ENCODE measurements at places on chromosomes 7 and 10. TPM values are rescaled to one million over a fixed set of nuclear protein-coding genes. Genes with fewer than 3 reads are reported as not detected.
A peak's percentile ranks its signal among the peaks of the same experiment; 100 is the strongest.

DNA sequence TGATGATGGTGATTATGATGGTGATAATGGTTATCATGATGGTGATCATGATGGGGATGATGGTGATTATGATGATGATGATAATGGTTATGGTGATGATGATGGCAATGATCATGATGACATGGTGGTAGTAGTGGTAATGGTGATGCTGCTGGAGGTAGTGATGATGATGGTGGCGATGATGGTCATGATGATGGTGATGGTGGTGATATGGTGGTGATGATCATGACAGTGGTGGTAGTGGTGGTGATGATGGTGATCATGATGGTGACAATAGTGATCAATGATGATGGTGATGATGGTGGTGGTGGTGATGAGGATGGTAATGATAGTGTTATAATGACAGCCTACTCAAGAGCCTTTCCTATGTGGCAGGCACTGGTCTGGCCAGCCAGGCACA is 31.8 kb upstream of the DPYSL4 start:
- H3K4me1 ChIP-seq: peaks cover 15% of the 10 kb centered on the region
- H3K36me3 ChIP-seq: no peaks in the 10 kb centered on the region
- H3K27ac ChIP-seq: no peak overlapping the region
- no peak overlapping the region for H3K4me3 ChIP-seq

DNA sequence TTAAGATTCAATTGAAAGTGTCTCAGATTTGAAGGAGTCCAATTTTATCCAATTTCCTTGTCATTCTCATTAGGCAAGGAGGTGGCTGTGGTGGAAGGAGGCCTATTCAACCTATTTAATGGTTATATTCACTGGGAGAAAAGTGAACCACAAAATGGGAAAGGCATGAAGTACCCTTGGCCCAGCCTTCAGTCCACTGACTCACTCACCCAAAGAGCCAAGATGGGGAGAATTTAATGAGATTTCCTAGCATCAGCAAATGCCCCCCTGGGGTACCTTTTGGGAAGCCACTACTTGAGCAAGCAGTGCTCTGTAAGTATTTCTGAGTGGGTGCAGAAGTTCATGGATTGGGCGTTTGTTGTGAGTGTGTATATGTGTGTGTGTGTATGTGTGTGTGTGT is 144.1 kb downstream of the NRP1 start:
- H3K4me1 ChIP-seq: no peaks in the 10 kb centered on the region
- H3K27me3 ChIP-seq: peaks cover 17% of the 10 kb centered on the region
- no peak overlapping the region for H3K4me3 ChIP-seq
- no peaks in the 10 kb centered on the region for H3K36me3 ChIP-seq
- no peak overlapping the region for H3K27ac ChIP-seq

GRCh38 chr7:94434042-94434441 is 39.3 kb downstream of the COL1A2 start:
- H3K27ac ChIP-seq: no peak overlapping the region
- no peaks in the 10 kb centered on the region for H3K4me1 ChIP-seq
- no peak for DNase-seq
- no peaks in the 10 kb centered on the region for H3K36me3 ChIP-seq
- peaks cover 15% of the 10 kb centered on the region for H3K27me3 ChIP-seq

DNA sequence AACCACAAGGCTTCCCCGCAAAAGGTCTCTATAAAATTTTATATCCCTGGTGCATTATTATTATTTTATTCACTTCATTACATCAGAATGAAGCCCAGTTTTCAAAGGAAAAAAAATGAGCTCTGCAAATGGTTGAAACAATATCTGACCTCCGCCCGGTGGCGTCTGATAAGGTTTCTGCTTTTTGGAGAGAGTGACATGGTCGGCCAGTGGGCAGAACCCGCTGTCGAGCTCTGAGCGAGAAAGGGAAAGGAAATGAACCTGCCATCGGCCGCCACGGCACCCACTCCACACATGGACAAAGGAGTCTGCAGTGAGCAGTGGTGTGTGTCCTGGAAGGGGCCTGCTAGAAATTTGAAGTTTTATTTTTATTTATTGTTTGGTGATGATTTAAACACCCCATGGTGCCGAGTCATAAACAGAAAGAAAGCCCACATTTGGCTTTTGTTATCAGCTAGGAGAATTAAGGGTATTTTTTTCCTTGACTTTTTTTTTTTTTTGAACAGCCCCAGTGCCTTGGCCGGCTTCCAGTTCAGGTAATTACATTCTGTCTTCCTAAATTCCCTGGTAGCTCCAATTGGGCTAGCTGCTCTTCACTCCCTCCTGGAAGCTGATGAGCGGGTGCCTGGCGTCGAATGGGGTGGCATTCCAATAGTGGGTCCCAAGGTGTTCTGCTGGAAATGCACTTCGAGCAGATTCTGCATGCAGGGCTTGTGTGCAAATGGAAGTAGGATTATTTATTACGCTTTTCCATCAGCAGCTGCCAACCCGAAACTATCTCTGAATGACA is 149.4 kb upstream of the MKI67 start:
- no peak overlapping the region for H3K27ac ChIP-seq
- DNase-seq: peak; percentile 31
- peaks cover 10% of the 10 kb centered on the region for H3K4me1 ChIP-seq
- H3K4me3 ChIP-seq: peak overlapping the region; percentile 38
- H3K36me3 ChIP-seq: no peaks in the 10 kb centered on the region

DNA sequence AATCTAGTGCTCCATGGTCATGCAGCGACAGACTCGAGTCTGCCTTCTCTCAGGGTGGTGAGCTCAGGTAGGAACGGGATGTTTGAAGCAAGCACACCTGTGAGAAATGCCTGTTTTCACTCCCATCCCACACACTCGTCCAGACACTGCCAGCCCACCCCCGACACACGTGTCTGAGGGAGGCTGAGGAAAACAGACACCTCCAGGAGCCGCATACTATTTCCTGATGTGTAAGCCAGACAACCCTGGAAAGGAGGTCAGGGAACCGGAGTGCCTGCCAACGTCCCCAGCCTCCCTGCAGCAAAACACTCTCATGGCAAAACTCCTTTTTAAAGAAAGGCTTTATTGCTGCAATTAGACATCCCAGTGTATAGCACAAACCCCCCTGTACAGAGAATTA is 80.2 kb downstream of the ALOX5 start:
- H3K36me3 ChIP-seq: peaks cover 28% of the 10 kb centered on the region
- H3K4me1 ChIP-seq: peaks cover 52% of the 10 kb centered on the region
- no peak overlapping the region for H3K4me3 ChIP-seq

DNA sequence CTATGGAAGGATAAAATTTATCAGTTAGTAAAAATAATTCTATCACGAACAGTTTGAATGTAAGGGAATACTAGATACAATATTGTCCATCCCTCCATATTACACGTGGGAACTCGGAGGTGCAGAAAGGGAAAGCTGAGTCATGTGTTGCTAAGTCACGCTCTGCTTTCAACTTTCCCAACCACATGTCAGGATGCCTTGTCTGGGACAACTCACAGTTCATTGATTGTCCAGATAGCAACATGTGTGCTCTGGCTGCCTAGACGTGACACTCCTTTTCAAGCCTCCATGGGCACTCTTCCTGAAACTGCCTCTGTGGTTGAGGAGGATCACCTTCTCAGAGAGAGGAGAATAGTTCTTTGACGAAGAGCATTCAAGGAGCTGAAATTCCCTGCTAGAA is 808.1 kb downstream of the GRID1 start:
- H3K4me3 ChIP-seq: no peak overlapping the region
- H3K27me3 ChIP-seq: peaks cover 6% of the 10 kb centered on the region
- no peaks in the 10 kb centered on the region for H3K4me1 ChIP-seq
- DNase-seq: no peak

- no peak for DNase-seq
- H3K27me3 ChIP-seq: peaks cover 28% of the 10 kb centered on the region
- no peak overlapping the region for H3K27ac ChIP-seq
- no peak overlapping the region for H3K4me3 ChIP-seq
- no peaks in the 10 kb centered on the region for H3K36me3 ChIP-seq
- peaks cover 5% of the 10 kb centered on the region for H3K4me1 ChIP-seq
These were observed 32.5 kb upstream of the TMEM273 start for GRCh38 chr10:49220679-49221078.

- no peaks in the 10 kb centered on the region for H3K27me3 ChIP-seq
- no peaks in the 10 kb centered on the region for H3K36me3 ChIP-seq
- no peaks in the 10 kb centered on the region for H3K4me1 ChIP-seq
- DNase-seq: no peak
- no peak overlapping the region for H3K27ac ChIP-seq
These were observed 28.3 kb upstream of the OLAH start for GRCh38 chr10:15015451-15015850.

GRCh38 chr7:13953368-13953767 is 36.1 kb downstream of the ETV1 start:
- H3K4me1 ChIP-seq: no peaks in the 10 kb centered on the region
- no peak for DNase-seq
- H3K27me3 ChIP-seq: no peaks in the 10 kb centered on the region

Gene CLEC2L
- not detected for total RNA-seq

Gene IRF5
- total RNA-seq: 8.0 TPM

Gene ANKRD2
- 0.26 TPM for total RNA-seq

Gene CALML3
- not detected for total RNA-seq

Gene LRGUK
- total RNA-seq: 0.18 TPM

All from activated CD8-positive, alpha-beta T cell treated with anti-CD3 and anti-CD28 coated beads, Interleukin-2, amount 10 ng/mL, durations not matched to agents 7 days and 5 days (primary cell).